ENCODE measurements at places on chromosomes 7 and 10.

DNA sequence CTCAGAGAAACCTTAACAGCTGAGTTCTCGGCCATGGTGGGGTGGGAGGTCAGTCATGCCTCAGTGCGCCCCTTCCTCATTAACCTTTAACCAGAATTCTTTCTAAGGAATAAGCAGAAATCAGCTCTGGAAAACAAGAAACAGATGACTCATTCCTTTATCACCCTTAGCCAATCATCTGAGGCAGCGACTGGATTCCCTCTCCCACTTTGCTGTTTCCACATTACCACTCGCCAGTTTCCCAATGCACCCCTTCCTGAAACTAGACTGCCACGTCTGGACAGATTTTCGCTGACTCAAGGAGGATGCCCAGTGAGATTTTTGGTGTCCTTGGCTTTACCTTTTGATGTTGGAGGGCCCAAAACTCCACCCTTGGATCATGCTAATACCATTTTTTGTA, 223.8 kb downstream of the PLXDC2 start:
- DNase-seq, result no peak

DNA sequence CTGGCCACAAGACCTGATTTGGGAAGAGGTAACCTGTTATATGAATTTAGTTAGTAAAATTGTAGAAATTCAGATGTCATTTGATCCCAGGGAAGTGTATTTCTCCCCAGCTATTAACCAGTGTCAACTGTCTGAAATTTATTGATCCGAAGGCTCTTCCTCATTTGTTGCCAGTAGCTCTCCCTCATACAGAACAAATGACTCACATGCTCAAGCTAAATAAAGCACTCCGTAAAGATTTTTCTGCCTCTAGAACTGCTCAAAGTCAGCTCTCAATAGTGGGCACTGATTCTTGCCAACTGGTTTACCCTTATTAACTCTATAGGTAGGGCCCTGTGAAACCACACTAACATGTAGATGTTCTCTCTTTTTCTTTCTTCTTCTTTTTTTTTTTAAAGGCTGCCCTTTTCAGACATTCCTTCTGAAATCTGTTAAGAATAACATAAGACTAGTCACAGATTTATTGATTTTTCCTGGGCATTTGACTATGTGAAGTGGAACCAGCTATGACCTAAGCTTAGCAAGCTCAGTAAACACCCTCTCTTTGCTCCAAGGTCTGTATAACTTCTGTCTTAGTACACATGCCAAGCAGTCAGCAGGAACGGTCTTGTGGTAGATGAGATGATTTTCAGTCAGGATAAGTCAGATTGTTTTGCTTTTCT, 21.8 kb downstream of the RPA3 start:
- no peak for DNase-seq

DNA sequence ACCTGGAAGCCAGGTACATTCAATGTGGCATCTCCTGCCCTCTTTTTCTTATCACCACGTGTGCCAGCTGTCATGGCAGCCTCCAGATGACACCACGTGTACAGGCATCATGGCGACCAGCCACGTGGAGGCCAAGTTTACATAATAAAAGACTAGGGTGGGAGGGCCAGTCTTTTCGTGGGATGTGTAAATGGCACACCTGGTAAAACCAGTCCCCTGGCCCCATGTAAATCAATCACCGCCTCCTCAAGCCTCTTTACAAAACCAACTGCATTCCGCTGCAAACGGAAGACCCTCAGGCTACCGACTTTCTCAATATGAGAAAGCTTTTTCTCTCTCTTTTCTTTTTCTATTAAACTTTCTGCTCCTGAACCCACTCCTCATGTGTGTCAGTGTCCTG, 65.1 kb upstream of the PHF14 start:
- no peak for DNase-seq

GRCh38 chr7:69825113-69825972, 227.1 kb downstream of the AUTS2 start:
- no peak for DNase-seq

DNA sequence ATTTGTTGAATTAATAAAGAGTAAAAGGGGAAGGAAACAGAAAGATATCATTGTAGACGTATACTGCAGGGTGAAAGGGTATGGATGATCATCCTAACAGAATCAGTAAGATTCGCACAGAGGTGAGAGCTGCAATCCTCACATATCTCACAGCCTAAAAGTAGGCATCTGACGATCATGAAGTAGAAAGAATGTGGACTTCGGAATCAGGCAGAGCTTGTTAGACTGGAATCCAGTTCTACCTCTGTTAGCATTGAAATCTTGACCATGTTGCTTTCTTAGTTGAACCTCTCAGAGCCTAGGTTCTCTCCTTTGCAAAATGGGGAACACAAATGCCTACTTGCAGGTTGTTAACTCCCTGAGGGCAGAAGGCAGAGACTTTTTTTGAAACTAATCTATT, 320.0 kb upstream of the C7orf33 start:
- no peak for DNase-seq

DNA sequence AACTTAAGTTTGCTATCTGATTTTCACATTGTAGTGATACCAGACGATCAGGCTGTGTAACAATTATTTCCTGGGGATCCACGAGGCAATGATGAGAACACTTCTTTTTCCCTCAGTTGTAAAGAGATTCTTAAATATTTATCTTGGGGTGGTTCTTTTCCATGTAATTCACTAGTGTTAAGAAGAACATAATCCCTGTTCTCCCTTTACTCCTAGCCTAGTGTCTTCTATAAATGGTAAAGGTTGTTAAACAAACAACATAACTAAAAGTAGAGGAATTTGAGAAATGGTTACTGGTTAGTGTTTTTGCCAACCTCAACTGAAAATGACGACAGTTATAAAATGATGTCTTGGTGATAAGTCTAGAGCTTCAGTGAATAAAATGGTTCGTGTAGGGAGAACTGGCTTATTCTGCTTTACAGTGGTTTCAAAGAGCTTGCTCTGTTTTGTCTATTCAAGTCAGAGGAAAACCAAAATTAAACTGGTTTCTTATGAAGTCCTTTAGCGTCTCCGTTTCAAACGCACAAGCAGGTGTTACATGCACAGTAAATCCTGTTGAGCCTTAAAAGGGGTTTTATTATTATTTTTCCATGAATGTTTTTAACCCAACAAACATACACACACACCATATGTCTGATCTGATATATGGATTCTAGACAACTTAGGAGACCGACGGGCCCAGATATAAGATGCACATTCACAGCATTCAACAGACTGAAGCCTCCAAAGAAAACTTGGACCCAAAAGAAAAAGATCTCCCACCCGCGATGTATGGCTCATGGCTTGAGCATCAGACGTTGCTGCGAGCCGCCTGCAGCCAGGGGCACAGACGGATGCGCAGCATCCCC, 1.1 kb downstream of the TBX20 start:
- DNase-seq, result no peak

DNA sequence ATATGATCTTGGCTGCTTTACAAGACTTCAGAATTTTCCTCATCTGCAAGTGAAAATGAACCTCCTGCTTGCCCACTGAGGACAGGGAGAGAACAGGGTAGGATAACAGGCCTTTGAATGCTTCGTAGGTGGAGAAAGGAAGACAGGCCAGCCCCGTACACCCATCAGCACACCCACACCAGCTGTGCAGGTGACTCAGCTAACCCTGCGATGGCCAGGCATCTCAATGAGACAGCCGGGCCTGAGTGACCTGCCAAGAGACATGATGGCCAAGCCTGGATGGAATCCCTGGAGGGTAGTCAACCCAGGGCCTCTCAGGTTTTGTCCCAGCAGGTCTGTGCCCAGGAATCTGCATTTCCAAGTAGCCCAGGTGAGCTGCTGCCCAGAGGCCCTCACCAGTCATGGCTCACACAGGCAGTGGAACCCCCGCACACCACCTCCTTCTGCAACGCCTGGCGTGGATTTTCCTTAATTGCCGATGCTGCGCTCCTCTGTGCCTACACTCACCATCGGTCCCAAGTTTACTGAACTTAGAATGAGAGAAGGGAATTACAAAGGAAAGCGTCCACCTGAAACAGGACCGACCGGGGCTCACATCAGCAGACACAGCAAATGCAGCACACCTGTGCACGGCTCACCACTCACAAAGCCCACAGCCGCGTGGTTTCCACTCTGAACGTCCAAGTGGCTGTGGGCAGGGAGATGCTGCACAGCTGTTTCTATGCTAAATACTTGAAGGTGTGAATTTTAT, 163.7 kb downstream of the DIP2C start:
- no peak for DNase-seq

Data from putamen (tissue), 1 donor.